ENCODE measurements at places on chromosomes 3 and 15.

- DNase-seq: no peak
These were observed 30.4 kb downstream of the TRIM71 start for GRCh38 chr3:32848215-32848614.

DNA sequence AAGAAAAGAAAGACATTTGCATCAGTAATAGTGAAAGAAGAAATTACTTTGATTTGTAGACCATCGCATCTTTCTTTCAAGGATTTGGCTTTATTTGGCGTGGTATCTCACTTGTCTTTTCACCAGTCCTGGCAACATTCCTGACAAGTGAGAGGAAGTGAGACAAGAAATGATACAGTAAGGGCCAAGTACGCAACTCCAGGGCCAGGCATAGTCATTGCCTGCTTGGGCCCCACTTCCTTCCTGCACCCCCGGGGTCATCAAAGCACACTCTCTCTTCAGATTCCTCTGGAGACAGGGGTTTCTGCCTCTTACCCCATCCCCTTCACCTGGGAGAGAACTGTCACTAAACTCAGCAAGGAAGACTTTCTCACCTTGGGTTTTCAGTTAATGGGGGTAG, 55.1 kb downstream of the CD47 start:
- no peak for DNase-seq

DNA sequence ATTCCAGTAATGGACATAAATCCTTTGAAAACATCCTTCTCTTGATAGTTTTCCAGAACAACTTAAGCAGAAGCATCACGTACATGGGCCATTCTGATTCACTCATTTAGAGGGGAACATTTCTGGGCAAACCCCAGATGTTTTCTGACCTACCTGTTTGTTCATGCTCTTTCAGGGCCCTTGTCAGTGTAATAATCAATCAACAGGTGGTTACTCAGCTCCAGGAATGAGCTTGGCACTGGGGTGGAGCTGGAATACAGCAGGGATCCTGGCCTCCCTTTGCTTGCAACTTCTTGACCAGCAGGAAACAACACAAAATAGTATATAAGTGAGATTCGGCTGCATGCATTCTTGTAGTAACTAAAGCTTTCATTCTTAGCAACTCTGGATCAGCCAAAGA, 9.2 kb upstream of the UBE2E1 start:
- no peak for DNase-seq

- no peak for DNase-seq
These were observed 88.2 kb downstream of the FBN1 start for GRCh38 chr15:48557335-48557734.

DNA sequence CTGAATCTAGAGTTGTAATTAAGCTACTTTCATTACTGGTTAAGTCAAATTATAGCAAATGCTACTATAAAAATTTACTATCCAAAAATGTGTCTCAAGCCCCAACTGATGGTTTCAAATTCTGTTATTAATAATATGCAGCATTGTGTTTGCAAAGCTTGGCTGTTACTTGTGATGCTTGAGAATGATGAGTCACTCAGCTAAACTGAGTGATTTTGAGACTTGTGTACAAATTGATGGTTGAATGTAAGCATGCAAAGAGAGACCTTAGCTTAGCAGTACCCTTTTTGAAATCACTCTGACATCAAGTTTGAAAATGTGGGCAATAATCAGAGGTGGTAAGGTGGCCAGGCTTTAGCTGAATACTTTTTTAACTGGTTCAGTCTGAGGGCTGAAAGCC, 27.6 kb downstream of the OPA1 start:
- no peak for DNase-seq

DNA sequence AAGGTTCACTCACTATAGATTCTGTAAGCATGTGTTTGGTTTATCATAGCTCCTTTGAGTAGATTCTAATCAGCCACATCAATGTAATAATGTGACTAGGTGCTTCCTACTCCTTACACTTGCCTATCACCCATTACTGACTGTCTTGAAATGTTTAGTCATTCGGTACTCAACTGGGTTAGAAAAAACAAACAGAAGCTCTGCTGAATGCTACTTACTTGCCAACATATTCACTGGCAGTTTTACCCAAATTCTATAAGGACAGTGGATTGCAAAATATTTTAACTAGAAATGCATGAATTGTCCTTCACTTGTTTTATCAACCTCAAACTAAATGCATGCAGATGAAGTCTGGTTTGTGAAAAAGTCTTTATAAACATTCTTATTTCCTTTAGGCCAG, 352.1 kb upstream of the ALCAM start:
- no peak for DNase-seq
